ENCODE measurements at places on chromosomes 2 and 18.
A peak's percentile ranks its signal among the peaks of the same experiment; 100 is the strongest.

- DNase-seq = no peak
Measured at GRCh38 chr2:216113572-216113971, 4.4 kb downstream of the XRCC5 start.

GRCh38 chr18:43422518-43422917 lies 145.2 kb upstream of the SYT4 start:
- DNase-seq = peak; percentile 56

DNA sequence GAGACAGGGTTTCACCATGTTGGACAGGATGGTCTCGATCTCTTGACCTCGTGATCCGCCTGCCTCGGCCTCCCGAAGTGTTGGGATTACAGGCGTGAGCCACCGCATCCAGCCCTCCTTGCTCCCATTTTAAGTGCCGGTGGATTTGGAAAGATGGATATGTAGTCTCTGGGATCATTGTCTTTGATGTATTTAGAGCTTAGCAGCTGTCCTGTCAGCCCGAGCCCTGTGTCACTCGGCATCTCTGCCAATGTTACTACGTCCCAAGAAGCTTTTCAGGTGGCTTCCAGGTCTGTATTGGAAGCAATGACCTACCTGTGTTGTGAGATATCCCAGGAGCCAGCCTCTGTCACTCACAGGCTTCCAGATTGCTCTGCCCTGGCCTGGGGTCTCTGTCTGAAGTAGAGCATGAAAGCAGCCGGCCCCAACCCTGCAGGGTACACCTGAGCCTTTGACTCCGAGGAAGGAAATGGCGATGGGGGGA lies 35.3 kb downstream of the MAP4K4 start:
- DNase-seq = no peak

DNA sequence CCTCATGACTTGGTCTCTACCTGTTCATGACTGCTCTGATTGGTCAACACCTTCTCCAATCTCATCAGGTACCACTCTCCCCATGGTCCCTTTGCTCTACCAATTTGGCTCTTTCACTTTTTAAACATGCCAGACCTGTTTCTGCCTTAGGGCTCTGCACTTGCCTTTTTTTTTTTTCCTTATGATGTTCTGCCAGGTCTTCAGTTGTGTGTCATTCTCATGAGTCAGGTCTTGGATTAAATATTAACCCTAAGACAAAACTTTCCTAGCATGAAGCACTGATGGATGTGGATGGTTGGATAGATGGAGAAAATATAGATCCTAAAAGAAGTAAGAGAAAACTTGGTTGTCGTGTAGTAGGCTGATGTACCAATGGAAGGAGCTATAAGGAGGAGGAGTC lies 219.3 kb downstream of the TTC32 start:
- DNase-seq = no peak

DNA sequence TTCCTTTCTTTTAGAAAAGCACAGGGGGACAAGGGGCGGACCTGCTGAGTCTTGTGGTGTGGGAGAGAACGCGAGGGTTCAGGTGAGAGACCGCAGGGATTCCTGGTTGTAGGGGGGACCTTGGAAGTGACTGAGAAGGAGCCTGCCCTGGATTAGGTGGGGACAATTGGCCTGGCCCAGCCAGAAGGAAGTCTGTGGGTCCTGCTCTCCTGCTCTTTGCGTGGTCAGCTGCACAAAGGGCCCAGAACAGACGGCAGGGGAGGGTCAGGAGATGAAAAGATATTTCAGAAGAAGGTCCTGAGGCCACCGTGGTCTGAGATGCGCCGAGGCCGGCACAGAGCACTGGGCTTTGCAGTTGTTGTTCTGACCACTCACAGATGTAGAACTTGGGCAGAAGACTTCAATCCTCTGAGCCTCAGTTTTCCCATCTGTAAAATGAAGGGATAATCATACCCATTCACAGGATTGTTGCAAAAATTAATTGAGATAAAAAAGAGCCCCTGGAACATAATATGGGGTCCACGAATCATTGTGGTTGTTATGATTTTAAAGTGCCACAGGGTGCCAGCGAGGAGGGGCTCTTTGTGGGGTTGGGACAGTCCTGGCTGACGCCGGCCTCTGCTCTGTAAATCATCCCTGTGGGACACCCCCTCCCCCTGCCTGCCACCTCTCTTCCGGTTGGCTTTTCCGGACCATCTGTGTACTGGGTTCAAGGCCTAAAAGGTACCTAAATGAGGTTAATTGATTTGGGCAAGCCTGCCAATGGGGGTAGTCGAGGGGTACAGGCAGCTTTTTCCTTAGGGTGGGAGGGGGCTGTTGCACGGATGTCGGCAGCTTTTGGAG lies 1.8 kb downstream of the LPIN1 start:
- no peak for DNase-seq

- DNase-seq = no peak
Measured at GRCh38 chr2:60516383-60516811, 37.1 kb downstream of the BCL11A start.

DNA sequence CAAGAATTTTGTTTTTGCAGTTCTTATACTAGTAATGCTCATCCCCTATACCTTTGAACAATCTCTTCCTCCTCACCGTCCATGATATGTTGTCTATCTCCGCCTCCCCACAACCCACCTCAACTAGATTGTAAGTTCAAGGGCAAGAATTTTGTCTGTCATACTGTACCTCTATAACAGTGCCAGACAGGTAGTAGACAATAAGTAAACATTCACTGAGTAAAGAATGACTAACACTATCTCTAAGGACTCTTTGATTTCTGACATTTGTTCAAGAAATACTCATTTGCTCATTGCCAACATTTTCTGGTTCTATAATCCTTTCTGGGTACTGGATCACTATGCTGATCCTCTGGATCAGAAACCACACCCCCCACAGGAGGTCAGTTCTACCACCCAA lies 82.4 kb downstream of the EXOC6B start:
- no peak for DNase-seq

- no peak for DNase-seq
Measured at GRCh38 chr2:201797175-201797840, 9.0 kb upstream of the CDK15 start.

- DNase-seq = no peak
Measured at GRCh38 chr2:233819884-233820773, 34.2 kb downstream of the HJURP start.

- DNase-seq = no peak
Measured at GRCh38 chr2:151927501-151928221, 99.4 kb upstream of the ARL5A start.

- DNase-seq = peak; percentile 59
Measured at GRCh38 chr2:14232217-14232616, 400.3 kb upstream of the LRATD1 start.

All from neural progenitor cell (in vitro differentiated cells).